CD4-positive, alpha-beta T cell treated with Interferon gamma for 1 hour (primary cell): ENCODE measurements at places on chromosomes 3 and 15.

DNA sequence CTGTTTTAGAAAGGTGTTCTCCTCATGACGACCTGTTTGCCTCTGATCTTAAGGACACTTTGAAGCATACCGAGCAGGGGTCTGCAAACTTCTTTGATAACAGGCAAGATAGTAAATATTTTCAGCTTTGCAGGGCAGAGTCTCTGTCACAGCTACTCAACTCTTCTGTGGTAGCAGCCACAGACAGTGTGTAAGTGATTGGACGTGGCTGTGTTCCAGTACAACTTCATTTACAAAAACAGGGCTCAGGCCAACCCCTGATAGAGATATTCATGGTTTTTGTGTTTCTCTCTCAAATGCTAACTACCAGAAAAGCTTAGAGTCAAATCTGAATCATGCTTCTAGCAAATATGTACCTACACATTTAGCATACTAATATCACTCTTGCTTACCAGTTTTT lies 51.5 kb downstream of the TGFBR2 start:
- DNase-seq = peak; percentile 49

DNA sequence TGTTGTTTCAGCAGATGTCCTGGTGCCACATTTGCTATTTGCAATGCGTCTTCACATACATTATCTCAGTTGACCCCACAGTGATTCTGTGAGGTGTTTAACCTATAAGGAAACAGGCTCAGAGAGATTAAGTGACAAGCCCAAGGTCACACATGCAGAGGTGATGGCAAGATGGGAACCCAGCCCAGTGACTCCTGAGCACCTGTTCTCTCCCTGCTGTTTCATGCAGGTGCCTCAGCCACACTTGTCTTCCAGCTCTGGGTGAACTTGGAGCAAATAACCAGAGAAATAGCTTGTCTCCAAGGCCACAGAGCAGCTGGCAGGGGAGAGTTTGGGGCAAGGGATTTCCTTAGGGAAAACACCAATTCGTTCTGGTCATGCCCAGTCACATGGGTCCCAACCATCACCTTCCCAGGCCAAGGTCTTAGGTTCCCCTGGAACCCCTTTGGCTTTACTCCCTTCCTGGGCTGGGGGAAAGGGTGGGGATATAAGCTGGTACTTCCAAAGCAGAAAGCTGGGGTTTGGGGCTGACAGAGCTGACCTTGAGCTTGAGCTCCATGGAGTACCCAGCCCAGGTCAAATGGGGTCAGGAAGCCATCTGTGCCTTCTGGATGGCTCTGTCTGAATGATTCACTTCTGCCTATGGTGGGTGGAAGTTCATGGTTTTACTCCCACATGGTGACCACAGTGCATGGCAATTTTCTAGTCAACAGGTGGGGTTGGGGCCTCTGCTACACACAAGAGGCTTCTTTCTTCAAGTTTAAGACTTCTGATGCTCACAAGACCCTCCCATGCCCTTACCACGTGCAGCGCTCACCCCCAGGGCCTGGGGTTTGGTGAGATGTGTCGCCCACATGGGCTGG lies 22.4 kb downstream of the LIPC start:
- DNase-seq = no peak

GRCh38 chr15:68302729-68303128 lies 25.2 kb downstream of the FEM1B start:
- no peak for DNase-seq

- DNase-seq = no peak
Measured at GRCh38 chr3:192816351-192816750, 89.0 kb upstream of the FGF12 start.

- no peak for DNase-seq
Measured at GRCh38 chr3:107911337-107912000, 179.4 kb downstream of the CD47 start.

GRCh38 chr3:123651449-123652341 lies 66.8 kb upstream of the HACD2 start:
- DNase-seq = no peak

DNA sequence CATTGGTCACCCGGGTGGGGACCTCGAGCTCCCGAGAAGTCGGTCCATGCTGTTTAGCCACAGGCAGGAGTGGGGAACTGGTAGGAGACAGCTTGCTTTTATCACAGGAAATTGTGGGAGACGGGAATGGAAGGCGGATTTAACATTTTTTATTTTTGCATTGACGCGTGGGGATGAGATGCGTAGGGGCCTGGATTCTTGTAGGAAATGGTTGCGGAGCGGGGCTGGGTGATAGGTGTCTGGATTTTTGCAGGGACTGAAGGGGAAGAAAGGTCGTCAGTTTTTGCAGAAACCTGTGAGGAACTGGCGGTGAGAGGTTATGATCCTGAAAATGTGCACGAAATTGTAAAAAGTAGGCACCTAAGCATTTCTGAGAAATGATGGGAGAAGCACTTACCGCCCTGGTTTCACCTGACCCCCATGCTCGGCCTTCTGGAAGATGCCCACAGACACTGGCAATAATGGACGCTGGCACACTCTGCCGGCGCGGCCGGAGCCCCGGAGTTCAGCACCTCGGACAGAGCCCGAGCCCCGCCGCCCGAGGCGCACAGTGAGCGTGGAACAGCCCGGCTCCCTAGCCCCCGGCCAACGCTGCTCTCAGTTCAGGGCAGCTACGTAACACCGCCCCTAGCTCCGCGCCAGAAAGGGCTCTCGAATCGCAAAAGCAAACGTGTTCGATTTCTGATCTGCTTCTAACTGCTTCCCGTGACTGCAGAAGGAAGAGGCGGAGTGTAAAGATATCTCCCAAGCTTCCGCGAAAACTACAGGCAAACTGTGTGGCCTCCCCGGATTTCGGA lies 928 bp downstream of the ANKRD34C start:
- no peak for DNase-seq

- no peak for DNase-seq
Measured at GRCh38 chr3:183563536-183563874, 8.0 kb upstream of the KLHL6 start.

- no peak for DNase-seq
Measured at GRCh38 chr15:82689147-82689546, 20.5 kb downstream of the AP3B2 start.

GRCh38 chr3:45947361-45947760 lies 4.1 kb downstream of the CXCR6 start:
- no peak for DNase-seq

GRCh38 chr15:68808091-68808490 lies 12.6 kb downstream of the ANP32A start:
- DNase-seq = no peak

GRCh38 chr15:39581793-39582285 lies 960 bp downstream of the THBS1 start:
- no peak for DNase-seq

GRCh38 chr3:16820485-16820884 lies 64.3 kb upstream of the PLCL2 start:
- DNase-seq = no peak

DNA sequence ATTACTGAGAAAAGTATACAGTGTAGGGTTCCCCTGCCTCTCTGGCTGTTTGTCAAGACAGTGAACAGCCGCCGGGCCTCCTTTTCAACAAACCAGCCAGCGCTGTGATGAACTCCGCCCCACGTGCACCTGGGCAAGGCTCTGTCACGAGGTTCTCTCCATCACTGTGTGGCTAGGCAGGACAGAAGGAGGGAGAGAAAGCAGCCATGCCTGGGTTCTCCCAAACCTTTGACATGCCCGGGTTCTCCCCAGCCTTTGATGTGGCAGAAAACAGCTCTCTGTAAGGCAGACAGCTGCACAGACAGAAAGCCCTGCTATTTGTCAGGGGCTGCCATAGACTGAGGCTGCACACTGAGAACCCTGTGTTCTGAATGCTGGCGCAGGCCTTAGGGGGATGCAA lies 101.4 kb upstream of the TRPM1 start:
- DNase-seq = no peak
